ENCODE measurements at places on chromosomes 2 and 18.

DNA sequence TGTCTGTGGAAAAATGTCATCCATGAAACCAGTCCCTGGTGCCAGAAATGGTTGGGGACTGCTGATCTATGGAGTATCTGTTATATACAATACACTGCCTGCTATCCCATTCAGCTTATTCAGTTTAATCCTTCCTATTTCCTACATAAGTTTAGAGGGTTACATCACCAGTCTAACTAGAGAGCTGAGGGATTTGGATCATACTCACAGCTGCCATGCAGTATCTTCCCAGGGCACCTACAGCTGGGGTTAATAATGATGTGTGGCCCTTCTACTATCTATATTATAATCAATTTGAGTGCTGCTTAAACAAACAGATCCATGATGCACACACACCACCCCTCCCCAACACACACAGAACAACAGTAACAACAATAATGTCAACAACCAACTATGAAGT, 524.0 kb downstream of the LRRTM4 start:
- ATAC-seq = no peak

DNA sequence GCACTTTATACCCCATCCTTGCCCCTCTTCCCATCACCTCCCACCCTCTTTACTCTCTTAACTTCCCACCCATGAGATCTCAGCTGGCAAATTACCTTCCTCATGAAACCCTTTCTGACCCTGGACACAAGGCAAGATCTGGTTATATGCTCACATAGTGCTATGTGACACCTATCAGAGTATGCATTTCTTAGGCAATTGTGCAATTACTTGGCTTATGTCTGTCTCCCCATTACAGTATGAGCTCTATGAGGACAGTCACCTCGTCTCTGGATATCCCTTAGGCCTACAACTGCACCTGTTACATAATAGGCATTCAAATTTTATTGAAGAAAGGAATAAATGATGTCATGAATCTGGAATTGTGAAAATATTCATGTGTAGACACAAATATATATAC, 91.4 kb downstream of the ZNF385B start:
- no peak for ATAC-seq

DNA sequence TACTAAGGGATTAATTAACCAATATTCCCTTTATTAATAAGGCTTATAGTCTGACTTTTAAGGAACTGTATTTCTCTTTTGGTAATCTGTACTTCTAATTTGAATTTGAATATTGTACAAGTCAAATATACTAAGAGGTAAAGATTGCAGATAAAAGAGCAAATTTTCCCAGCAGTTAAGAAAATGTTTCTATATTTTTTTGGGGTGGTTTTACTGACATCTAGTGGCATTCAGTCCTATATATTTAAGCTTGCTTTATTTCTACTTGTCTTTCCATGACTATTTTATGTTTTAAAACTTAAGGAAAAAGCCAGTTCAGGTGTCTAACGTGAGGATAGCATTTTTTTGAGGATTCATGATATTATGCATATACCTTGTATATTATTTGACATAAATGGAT, 41.6 kb downstream of the TDRD15 start:
- ATAC-seq = no peak

- no peak for ATAC-seq
These were observed 388.0 kb upstream of the ZNF804A start for GRCh38 chr2:184210329-184210728.

DNA sequence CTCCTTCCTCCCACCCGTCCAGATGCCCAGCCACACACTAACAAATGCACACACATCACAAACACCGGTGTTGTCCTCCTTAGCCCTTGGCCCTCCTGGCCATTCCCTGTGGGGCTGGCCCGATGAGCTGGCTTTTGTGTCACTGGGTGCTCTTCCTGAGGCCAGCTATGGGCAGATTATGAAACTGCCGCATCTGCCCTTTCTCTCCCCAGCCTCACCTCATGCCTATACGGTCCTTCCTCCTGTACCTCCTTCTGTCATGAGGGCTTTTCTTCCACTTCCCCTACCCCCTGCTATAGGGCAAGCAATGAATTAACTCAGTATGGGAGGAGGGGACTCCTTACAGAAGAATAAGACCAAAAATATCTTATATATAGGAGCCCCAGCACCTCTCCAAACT, 10.3 kb upstream of the INO80C start:
- no peak for ATAC-seq

GRCh38 chr2:6876309-6876708, 1.3 kb upstream of the RSAD2 start:
- no peak for ATAC-seq
